Astrocyte (in vitro differentiated cells and primary cell): ENCODE measurements at places on chromosomes 4 and X. TPM values are rescaled to one million over a fixed set of nuclear protein-coding genes. Genes with fewer than 3 reads are reported as not detected.

DNA sequence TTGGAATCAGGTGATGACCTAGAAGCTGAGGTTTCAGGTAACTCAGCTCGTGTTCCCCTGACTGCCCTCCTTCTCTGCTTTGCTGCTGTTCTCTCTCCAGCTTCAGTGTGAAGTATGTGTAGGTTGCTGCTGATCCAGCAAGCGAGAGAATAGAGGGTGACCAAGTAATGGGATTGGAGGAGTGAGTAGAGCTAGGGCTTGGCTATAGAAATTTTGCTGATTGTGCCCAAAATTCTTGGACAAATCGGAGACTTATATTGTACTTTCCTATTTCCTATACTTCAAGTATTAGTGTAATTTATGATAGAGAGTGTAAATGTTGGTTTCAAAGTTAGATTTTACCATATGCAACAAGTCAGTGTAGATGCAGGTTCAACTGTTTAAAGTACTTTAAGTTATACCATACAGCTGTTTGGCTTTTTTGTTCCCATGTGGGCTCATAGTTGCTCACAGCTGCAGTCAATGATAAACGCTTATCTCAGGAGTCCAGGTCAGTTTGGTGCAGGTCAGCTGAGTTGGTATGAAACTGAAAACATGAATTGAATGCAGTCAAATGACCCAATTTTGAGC is 48.0 kb downstream of the RAPGEF2 start:
- no peaks in the 10 kb centered on the region for H3K27me3 ChIP-seq
- no peaks in the 10 kb centered on the region for H3K36me3 ChIP-seq
- no peak overlapping the region for H3K4me3 ChIP-seq
- H3K27ac ChIP-seq, result no peak overlapping the region
- H3K4me1 ChIP-seq, result peaks cover under 1% of the 10 kb centered on the region
- DNase-seq, result no peak

- no peak overlapping the region for H3K4me3 ChIP-seq
- no peaks in the 10 kb centered on the region for H3K36me3 ChIP-seq
- no peaks in the 10 kb centered on the region for H3K27me3 ChIP-seq
- no peak overlapping the region for H3K27ac ChIP-seq
Observed at GRCh38 chrX:94850811-94851210, 1176.8 kb downstream of the FAM133A start.

- no peak for DNase-seq
- no peak overlapping the region for H3K27ac ChIP-seq
- H3K36me3 ChIP-seq, result no peaks in the 10 kb centered on the region
- no peaks in the 10 kb centered on the region for H3K4me1 ChIP-seq
- no peaks in the 10 kb centered on the region for H3K27me3 ChIP-seq
Observed at GRCh38 chr4:142021761-142022160, 385.4 kb downstream of the IL15 start.

- H3K36me3 ChIP-seq, result no peaks in the 10 kb centered on the region
- H3K27me3 ChIP-seq, result no peaks in the 10 kb centered on the region
- no peak for DNase-seq
- no peak overlapping the region for H3K4me3 ChIP-seq
- H3K27ac ChIP-seq, result no peak overlapping the region
Observed at GRCh38 chr4:93759506-93759905, 69.0 kb upstream of the ATOH1 start.

DNA sequence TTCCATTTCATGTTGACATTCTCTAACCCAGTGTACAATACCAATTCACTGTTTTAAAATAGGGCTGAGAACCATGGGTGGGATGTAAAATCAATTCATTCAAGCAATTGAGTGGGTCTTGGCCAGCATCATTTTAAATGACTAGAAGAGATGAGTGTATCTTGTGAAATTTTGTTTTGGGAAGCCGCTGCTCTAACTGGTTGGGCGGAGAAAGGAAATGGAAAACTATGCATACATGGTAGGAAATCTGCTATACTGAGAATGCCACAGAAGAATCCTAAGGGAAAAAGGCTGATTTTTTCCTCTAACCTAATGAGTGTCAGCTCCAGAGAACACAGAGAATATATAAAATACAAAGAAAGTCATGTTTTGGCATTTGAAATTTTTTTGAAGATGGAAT is 54.8 kb upstream of the DCLK2 start:
- H3K4me1 ChIP-seq, result no peaks in the 10 kb centered on the region
- DNase-seq, result no peak
- no peak overlapping the region for H3K4me3 ChIP-seq
- H3K27ac ChIP-seq, result no peak overlapping the region

GRCh38 chrX:118839334-118839958 is 15.8 kb downstream of the ZCCHC12 start:
- H3K36me3 ChIP-seq, result no peaks in the 10 kb centered on the region
- H3K4me3 ChIP-seq, result peak overlapping the region; percentile 52
- no peaks in the 10 kb centered on the region for H3K4me1 ChIP-seq
- no peak overlapping the region for H3K27ac ChIP-seq
- H3K27me3 ChIP-seq, result no peaks in the 10 kb centered on the region

DNA sequence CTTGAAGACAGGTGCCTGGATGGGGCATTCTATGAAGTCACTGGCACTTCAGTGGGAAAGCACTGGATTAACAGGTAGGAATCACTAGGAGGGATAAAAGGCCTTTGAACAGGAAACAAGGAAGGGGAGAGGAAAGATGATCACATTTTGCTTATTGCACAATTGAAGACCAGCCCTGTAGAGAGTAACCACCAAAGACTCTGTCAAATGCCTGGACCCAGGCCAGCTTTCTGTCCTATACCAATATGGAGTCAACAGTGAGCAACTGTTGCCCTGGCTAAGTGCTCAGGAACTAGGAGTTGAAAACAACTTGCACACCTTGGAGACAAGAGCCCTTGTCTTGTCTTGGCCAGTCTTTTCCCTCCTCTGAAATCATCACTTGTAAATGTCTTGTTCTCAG is 14.1 kb upstream of the RTL3 start:
- no peak for DNase-seq
- no peaks in the 10 kb centered on the region for H3K4me1 ChIP-seq
- no peaks in the 10 kb centered on the region for H3K36me3 ChIP-seq

- H3K4me3 ChIP-seq, result no peak overlapping the region
- no peaks in the 10 kb centered on the region for H3K36me3 ChIP-seq
- no peaks in the 10 kb centered on the region for H3K4me1 ChIP-seq
- H3K27me3 ChIP-seq, result no peaks in the 10 kb centered on the region
Observed at GRCh38 chrX:139905051-139905450, 27.8 kb downstream of the ATP11C start.

DNA sequence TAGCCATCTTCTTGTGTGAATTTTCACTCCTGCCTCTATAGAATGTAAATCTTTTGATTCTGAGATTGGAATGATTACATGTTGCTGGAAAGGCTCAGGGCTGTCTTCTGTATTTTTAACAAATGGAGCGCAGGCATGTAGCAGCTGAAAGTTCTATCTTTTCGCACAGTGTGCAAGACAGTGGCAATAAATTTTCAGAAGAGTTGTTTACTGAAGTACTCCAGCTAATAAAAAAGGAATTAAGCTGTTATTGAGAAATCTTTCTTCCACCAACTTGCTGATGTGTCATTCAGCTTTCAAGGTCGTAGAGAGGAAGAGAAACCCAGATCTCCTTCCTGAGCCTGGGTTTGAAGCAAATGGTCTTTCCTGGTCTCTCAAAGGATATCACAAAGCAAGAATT is 122.0 kb upstream of the PUDP start:
- DNase-seq, result no peak
- no peak overlapping the region for H3K27ac ChIP-seq
- H3K36me3 ChIP-seq, result no peaks in the 10 kb centered on the region
- no peaks in the 10 kb centered on the region for H3K4me1 ChIP-seq

GRCh38 chrX:17053502-17053901 is 107.0 kb downstream of the REPS2 start:
- H3K4me3 ChIP-seq, result no peak overlapping the region
- no peaks in the 10 kb centered on the region for H3K27me3 ChIP-seq
- no peaks in the 10 kb centered on the region for H3K36me3 ChIP-seq
- no peak overlapping the region for H3K27ac ChIP-seq
- H3K4me1 ChIP-seq, result no peaks in the 10 kb centered on the region

DNA sequence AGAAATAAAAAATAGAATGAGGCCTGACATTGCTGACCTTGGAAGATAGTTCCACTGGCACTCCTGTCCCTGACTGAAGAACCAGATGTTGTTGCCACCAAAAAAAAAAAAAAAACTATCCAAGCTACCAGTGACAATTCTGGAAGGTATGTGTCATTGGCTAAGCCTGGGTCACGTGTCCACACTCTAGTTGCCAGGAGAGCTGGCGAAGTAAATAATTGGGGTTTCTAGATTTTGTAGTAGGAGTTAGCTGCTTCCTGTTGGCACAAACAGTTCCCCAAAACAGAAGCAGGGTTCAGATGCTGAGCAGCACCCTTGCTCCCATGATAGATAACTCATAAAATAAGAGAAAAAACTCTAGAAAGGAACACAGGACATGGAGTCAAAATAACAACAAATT is 20.5 kb downstream of the MND1 start:
- no peaks in the 10 kb centered on the region for H3K4me1 ChIP-seq
- no peak overlapping the region for H3K27ac ChIP-seq
- H3K27me3 ChIP-seq, result no peaks in the 10 kb centered on the region
- H3K4me3 ChIP-seq, result no peak overlapping the region

- no peaks in the 10 kb centered on the region for H3K4me1 ChIP-seq
- H3K27ac ChIP-seq, result no peak overlapping the region
- DNase-seq, result no peak
- no peaks in the 10 kb centered on the region for H3K36me3 ChIP-seq
- no peaks in the 10 kb centered on the region for H3K27me3 ChIP-seq
Observed at GRCh38 chr4:119490335-119490734, 138.3 kb downstream of the PDE5A start.

DNA sequence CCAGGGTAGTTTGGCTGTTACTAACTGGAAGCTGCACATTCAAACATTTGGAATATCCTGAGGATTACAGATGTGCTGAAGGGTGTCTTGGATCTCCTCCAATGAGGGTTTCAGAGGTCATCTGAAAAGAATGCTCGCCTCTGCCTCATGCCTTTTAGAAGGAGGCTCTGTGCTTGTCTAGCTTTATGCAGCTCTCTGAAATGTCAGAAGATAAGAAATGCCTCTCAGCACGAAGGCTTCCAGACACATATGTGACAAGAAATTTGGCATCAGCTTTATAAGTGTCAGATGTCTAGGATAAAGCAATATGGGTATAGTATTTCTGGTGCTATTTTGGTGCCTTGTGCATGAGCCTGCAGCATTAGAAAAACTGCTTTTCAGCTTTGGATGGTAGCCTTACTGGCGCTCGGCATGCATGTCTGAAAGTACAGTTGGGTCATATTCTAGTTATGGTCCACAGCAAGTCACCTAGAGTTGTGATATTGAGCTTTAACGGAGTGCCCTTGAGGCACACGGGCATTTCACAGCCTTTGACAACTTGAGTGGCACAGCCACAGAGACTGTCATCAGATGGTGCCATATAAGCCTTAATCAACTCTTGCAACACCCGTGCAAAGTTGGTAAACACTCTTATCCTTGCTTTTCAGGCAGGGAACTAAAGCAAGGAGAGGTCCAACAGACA is 70.8 kb upstream of the PGRMC2 start:
- H3K4me3 ChIP-seq, result no peak overlapping the region
- no peaks in the 10 kb centered on the region for H3K36me3 ChIP-seq
- no peaks in the 10 kb centered on the region for H3K27me3 ChIP-seq

DNA sequence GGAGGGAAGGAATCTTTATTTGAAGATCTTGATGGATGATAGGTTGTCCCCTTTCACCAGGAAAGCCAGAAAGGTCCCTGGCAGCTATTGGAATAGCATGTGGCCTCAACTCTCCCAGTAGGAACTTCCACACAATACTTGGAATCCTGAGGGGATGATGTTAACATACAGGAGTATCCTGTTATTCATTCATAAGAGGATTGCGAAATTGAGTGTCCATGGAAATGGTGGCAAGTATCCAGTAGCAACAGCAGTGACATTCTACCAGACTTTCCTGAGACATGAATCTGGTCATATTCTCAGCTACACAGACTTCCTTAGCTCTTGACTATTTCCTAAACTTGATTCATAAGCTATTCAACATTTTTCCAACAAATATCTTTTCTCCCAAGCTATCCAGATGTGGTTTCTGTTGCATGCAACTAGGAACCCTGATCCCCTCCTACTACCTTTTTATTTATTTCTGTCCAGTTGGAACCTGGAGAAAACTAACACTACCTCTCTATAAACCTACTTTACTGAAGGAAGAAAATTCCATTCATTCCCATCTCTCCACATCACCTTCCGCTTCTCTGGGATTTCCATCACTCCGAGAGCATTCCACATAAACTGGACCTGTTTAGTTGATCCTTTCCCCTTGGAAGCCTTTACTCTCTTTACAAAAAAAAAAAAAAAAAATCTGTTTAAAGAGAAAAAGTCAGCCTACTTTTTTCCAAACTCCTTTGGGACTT is 101.8 kb downstream of the ANXA5 start:
- no peaks in the 10 kb centered on the region for H3K4me1 ChIP-seq
- no peak overlapping the region for H3K4me3 ChIP-seq
- no peaks in the 10 kb centered on the region for H3K27me3 ChIP-seq
- no peak overlapping the region for H3K27ac ChIP-seq

- no peaks in the 10 kb centered on the region for H3K36me3 ChIP-seq
- no peaks in the 10 kb centered on the region for H3K4me1 ChIP-seq
- peaks cover 4% of the 10 kb centered on the region for H3K27me3 ChIP-seq
- no peak overlapping the region for H3K27ac ChIP-seq
Observed at GRCh38 chr4:6331018-6331417, 61.4 kb downstream of the WFS1 start.

GRCh38 chr4:127782275-127783025 is at the start of gene HSPA4L:
Gene HSPA4L (plus strand): TSS chr4:127782322. CDS start chr4:127782551, 229 bp downstream.
- H3K4me1 ChIP-seq, result no peaks in the 10 kb centered on the region
- peak within 1 kb of the TSS; percentile 60 for H3K27ac ChIP-seq
- H3K27me3 ChIP-seq, result no peaks in the 10 kb centered on the region
- H3K4me3 ChIP-seq, result peak within 1 kb of the TSS; percentile 74
- DNase-seq, result peak; percentile 32
- H3K36me3 ChIP-seq, result no peaks in the 10 kb centered on the region

GRCh38 chr4:11602606-11603340 is 174.1 kb upstream of the HS3ST1 start:
- H3K4me1 ChIP-seq, result no peaks in the 10 kb centered on the region
- no peak overlapping the region for H3K4me3 ChIP-seq
- no peaks in the 10 kb centered on the region for H3K27me3 ChIP-seq

TEC gene
- total RNA-seq, result 0.61 and 0.91 TPM in 2 replicates

DHX15 gene
- total RNA-seq, result 116 and 130 TPM in 2 replicates

NDST4 gene
- not detected in 2 replicates for total RNA-seq

RPL34 gene
- total RNA-seq, result 957 and 1,087 TPM in 2 replicates

FABP2 gene
- total RNA-seq, result not detected in 2 replicates

ADH1B gene
- total RNA-seq, result not detected in 2 replicates

CYBB gene
- not detected in 2 replicates for total RNA-seq

PLAC1 gene
- total RNA-seq, result 0.61 and 0.70 TPM in 2 replicates

DDIT4L gene
- 0.14 and 1.5 TPM in 2 replicates for total RNA-seq

ENPEP gene
- total RNA-seq, result 0.67 and 1.7 TPM in 2 replicates

ANOS1 gene
- total RNA-seq, result 10.0 and 15.3 TPM in 2 replicates

SPANXN3 gene
- not detected in 2 replicates for total RNA-seq

ARHGEF6 gene
- total RNA-seq, result 4.7 and 6.1 TPM in 2 replicates

HDX gene
- 8.9 and 9.9 TPM in 2 replicates for total RNA-seq

AADAT gene
- total RNA-seq, result 10.3 and 10.5 TPM in 2 replicates

FHIP1A gene
- 2.4 and 4.1 TPM in 2 replicates for total RNA-seq

NSUN7 gene
- total RNA-seq, result 2.1 and 2.5 TPM in 2 replicates

IGFBP7 gene
- total RNA-seq, result 930 and 1,304 TPM in 2 replicates
